ENCODE measurements at places on chromosomes 1 and 21.
A peak's percentile ranks its signal among the peaks of the same experiment; 100 is the strongest.

- DNase-seq = no peak
Measured at GRCh38 chr21:34737115-34737514, 68.3 kb downstream of the CLIC6 start.

DNA sequence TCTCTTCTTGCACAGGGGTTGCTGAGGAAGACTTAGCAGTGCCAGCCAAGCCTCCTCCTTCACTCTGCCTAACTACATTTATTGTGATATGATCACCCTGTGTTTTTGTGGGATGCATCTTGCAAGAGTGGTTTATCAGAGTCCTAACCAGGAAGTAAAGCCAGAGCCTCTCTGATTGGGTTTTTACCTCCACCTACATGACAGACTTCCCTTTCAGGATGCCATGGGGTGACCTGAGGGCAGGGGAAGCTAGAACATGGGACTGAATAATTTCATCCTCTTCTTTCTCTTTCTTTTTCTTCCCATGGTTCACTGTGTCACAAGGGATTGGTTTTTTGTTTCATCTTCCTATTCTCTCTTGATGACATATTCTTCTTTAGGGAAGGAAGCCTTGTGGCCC, 146.6 kb downstream of the HHAT start:
- no peak for DNase-seq

GRCh38 chr1:220754212-220754917, 6.2 kb downstream of the MTARC2 start:
- no peak for DNase-seq

GRCh38 chr1:28893403-28894102, 20.8 kb upstream of the EPB41 start:
- DNase-seq = no peak

DNA sequence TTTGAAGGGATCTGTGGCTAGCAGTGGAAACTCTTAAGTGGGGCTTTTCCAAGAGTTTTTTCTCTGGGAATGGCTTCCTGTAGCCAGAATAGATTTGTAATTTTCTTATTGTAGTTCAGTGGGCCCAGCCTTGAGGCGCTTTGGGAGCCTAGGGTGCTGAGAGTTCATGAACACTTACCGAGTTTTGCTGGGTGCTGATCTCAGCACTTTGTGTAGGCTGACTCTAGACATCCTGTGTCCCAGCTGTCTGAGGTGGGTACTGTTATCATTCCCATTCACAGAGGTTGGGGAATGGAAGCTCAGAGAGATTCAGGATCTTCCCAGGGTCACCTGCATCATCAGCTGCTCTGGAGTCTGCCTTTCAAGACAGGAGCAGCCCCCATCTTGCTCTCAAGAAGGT, 7.0 kb downstream of the PPFIA4 start:
- DNase-seq = no peak

DNA sequence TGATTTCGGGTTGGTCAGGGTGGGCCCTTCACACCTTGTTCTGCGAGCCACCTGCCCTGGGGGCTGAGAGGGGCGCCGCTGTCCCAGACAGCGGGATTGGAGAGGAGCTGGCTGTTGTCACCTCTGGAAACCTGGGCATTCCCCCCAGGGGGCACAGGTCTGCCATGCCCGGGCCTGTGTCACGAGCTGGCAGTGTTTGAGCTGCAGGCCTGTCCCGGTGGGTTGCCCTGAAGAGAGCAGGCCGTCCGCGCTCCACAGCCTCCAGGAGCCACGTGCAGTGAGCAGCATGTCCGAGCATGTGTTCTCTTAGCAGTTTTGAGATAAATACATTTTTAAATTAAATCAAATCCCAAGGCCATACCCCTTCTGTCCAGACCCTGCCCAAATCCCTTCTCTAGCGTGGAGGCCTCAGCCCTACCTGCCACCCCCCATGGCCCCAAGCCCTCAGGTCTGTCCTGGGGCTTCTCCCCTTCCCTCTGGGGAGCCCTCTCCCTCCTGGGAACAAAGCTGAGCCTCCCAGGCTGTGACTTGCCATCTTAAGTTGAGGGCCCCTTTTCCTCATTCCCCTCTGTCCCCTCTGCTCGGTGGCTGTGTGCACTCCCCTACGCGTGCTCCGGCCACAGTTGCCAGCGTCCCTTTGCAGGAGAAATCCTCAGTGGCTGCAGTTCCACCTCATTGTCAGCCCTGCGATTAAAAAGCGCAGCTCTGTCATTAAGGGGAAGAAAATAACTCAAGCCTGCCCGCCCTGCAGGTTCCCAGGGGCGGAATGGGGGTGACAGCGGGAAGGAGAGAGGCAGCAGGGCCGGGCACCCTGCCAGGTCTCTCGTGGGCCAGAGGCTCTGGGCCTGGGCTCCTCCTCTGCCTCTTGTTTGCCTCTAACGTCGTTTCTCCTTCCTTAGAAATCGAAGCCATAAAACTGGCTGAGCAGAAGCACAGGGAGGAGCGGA, 26.6 kb downstream of the SLX9 start:
- no peak for DNase-seq

GRCh38 chr1:183806675-183807074, 1.8 kb downstream of the RGL1 start:
- DNase-seq = no peak

- DNase-seq = no peak
Measured at GRCh38 chr1:210159211-210159610, 73.4 kb upstream of the SERTAD4 start.

- DNase-seq = peak; percentile 21
Measured at GRCh38 chr1:6515771-6516170, 24.3 kb upstream of the PLEKHG5 start.

GRCh38 chr1:160459687-160460086, 59.3 kb downstream of the VANGL2 start:
- DNase-seq = no peak
